ENCODE measurements at places on chromosomes 16 and 17.

DNA sequence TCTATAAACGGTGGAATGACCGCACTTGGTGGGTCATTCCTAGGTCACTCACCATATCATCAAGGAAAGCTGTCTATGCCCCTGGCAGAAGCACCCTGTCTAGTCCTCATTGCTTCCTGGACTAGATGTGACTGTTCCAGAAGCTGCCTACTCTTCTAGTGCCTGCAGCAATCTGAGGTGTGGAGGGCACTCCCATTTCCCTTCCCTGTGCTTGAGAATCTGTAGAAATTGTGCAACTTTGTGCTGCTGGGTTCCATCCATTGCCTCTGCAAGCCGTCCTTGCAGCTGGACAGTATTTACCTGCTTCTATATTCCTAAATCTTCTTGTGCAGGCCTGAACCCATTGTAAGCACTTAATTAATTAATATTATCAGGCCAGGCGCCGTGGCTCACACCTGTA lies 52.1 kb downstream of the CACNG3 start:
- no peak for DNase-seq

DNA sequence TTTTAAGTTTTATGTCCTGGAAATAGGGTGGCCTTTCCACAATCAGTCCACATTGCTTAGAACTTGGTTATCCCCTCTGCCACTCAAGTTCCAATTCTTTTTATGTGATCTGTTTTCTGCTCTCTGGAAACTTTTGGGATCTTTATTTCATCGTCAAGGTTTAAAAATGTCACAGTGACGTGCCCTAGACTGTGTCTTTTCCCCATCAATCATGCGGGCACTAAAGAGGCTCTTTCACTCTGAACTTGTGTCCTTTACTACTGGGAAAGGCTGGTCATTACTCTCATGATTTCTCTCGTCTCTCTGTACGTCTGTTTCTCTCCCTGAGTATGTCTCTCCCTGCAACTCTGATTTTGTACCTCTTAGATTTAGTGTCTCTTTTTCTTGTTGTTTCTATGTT lies 189.8 kb upstream of the AXIN2 start:
- DNase-seq, result no peak

- no peak for DNase-seq
These were observed 29.0 kb downstream of the SLC25A10 start for GRCh38 chr17:81741049-81741593.

GRCh38 chr16:27618606-27619327 lies 68.8 kb downstream of the KATNIP start:
- DNase-seq, result no peak

- DNase-seq, result no peak
These were observed 244.4 kb downstream of the HS3ST3B1 start for GRCh38 chr17:14545156-14545906.

- no peak for DNase-seq
These were observed 15.3 kb downstream of the FOXN1 start for GRCh38 chr17:28521311-28522085.
